H4 (cell line): ENCODE measurements at places on chromosomes 5 and 9. TPM values are rescaled to one million over a fixed set of nuclear protein-coding genes. Genes with fewer than 3 reads are reported as not detected.

IFNK gene
- total RNA-seq = not detected in 2 replicates

OR1Q1 gene
- total RNA-seq = not detected in 2 replicates

SLC1A1 gene
- total RNA-seq = 2.5 and 3.0 TPM in 2 replicates

CNTFR gene
- 0.15 and 0.55 TPM in 2 replicates for total RNA-seq

FABP6 gene
- 2.4 TPM in 1 of 2 replicates, not detected in the other for total RNA-seq

DBH gene
- total RNA-seq = not detected in 2 replicates

DNA sequence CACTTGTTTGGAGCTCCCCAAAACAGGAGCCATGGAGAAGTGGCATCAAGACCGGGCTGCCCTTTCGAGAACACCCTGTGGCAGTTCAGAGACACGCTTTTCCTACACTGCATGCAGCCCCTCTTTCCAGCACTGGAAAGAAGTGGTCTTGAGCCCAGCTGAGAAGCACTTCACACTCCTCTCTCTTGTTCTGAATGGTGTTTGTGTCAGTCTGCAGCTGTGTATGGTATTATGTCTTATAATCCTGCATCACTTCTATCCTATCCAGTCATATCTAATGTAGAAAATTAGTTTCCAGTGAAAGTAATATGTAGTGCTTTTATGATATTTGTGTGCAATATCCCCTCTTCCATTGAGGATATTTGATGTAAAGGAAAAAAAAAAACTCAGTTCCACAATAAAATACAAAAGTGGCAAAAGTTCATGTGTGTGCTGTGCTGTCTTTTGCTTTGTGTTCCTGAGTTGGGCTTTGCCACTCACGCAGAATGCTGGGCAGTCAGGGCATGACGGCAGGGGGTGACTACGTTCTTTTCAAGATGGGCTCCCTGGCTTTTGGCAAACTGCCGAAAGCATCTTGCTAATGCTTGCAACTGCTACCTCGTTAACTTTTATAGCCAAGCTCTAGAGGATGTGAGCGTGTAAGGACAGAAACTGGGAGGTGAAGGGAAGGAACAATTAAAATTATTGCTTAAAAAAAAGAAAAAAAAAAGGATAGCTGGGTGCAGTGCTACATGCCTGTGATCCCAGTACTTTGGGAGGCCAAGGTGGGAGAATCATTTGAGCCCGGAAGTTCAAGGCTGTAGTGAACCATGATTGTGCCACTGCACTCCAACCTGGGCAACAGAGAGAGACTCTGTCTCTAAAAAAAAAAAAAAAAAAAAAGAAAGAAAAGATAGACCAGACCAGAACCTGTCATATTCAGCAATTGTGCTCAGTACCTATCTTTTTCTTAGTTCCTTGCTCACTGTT is 102.2 kb downstream of the MAP1B start:
- DNase-seq = no peak

- DNase-seq = no peak
Measured at GRCh38 chr9:110464321-110464720, 115.2 kb downstream of the SVEP1 start.

DNA sequence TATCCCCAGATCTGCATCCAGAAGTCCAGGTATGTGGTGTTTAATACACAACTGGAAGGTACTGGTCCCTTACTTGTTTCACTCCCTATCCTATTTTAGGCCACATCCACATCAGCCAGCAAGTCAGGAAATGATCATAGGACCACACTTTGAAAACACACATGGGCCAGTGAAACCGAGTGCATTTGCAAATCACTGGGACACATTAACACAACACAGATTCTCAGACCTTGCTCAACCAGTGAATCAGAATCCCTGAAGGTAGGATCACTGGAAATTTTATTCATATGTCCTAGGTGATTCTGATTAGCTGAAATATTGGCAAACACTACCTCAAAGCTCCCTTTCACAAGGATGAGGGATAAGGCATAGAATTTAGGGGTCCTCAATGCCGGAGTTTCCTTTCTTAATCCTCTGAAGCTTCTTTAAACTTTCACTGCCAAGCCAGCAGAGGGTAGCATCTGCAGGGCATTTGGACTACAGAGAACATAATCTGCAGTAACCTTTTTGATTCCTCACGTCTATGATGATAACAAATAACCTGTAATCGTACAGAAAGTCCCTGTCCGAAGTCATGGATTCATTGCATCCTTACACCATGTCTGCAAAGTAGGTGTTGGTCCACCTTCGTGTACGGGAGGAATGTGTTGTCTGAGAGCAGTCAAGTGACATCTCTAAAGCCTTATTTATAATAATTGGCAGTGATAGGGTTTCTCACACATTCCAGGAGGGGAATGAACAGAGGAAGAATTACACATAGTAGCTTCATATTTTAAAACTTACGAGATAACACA is 11.0 kb upstream of the ABLIM3 start:
- peak; percentile 27 for DNase-seq

DNA sequence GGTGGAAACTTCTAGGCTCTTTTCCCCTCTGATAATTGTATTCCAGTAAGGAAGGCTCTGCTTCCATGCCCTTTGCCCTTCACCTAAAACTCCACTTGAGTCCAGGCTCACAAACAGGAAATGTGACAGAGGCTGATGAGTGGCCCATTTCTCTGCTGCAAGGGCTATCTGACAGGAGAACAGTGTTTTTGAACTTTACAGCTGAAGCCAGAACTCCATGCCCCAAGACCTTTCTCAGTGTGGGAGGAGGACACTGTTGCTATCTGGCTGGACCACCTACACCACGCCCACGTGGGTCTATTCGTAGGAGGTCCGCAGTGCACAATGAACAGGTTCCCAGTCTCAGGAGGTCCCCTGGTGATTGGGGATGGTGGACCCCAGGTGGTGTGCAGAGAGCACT is 13.6 kb downstream of the GGTA1 start:
- DNase-seq = no peak

DNA sequence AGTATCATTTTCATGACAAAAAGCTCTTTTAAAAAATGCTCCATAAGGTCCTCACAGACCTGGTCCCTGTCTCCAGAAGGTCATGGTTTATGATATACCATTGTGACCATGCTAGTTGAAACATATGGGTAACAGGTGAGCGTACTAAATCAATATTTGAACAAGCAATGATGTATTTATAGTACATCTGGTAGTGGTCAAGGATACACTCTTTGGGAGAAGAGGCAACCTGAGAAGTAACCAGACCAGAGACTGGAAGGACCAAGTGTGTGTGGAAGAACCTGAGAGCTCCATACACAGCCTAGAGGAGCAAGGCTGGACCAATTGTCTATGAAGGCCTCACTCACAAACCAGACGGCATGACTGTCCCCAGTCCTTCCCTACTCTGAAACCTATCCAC is 55.1 kb downstream of the LHFPL2 start:
- DNase-seq = no peak

DNA sequence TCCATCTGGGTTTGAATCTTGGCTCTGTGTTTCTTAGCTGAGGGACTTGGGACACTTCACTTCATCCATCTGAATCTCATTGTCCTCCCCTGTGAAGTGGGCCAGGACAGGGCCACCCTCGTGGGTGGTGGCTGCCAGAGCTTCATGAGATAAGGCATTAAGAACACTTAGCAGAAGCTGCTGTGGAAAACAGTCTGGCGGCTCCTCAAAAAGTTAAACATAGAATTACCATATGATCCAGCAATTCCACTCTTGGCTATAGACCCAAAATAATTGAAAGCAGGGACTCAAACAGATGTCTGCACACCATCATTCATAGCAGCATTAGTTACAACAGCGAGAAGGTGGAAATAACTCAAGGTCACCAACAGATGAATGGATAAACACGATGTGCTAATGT is 42.4 kb upstream of the GGTA1 start:
- no peak for DNase-seq

DNA sequence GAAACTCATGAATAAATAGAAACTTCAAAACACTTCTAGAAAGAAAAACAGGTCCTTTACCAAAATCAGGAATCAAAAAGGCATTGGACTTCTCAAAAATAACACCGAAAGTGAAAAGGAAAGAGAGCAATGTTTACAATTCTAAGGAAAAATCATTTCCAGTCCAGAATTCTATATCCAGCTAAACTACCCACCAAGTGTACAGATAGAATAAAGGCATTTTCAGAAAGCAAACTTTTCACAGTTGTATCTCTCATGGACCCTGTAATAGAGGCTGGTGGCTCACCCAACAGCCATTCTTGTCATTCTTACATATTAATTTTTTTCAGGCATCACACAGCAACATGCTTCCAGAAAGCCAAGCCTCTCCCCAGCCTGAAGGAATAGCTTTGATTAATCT is 63.7 kb downstream of the FOXD1 start:
- no peak for DNase-seq

DNA sequence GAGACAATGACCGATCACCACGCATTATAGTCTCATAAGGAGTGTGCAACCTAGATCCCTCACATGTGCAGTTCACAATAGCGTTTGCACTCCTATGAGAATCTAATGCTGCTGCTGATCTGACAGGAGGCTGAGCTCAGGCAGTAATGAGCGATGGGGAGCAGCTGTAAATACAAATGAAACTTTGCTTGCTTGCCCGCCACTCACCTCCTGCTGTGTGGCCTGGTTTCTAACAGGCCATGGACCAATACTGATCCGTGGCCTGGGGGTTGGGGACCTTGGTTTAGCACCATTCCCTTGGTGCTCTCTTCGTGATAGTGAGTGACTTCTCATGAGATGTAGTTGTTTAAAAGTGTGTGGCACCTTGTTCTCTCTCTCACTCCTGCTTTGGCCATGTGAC is 50.2 kb downstream of the PRLR start:
- DNase-seq = no peak

DNA sequence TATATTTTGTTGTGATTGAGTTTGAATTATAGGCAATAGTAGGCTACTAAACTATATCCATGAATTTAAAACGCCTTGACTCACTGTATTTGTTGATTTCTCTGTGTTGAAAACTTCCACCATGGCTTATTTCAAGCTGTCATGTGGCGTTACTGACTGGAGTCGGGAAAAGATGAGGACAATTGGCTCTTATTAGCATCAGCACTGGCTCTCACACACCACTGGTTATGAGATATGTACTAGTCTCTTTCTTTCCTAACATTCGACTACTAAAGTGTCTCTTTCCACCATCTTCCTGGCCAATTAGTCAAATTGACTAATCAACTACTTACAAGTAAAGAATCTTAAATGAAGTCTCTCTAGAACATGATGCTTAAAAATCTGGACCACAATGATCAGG is 9.1 kb upstream of the DAB2 start:
- no peak for DNase-seq
